ENCODE measurements at places on chromosomes 1 and 21.

GRCh38 chr1:41319807-41320711 lies 41.2 kb upstream of the FOXO6 start:
- no peak for DNase-seq

- no peak for DNase-seq
These were observed 331.9 kb downstream of the TGFB2 start for GRCh38 chr1:218677026-218677425.

DNA sequence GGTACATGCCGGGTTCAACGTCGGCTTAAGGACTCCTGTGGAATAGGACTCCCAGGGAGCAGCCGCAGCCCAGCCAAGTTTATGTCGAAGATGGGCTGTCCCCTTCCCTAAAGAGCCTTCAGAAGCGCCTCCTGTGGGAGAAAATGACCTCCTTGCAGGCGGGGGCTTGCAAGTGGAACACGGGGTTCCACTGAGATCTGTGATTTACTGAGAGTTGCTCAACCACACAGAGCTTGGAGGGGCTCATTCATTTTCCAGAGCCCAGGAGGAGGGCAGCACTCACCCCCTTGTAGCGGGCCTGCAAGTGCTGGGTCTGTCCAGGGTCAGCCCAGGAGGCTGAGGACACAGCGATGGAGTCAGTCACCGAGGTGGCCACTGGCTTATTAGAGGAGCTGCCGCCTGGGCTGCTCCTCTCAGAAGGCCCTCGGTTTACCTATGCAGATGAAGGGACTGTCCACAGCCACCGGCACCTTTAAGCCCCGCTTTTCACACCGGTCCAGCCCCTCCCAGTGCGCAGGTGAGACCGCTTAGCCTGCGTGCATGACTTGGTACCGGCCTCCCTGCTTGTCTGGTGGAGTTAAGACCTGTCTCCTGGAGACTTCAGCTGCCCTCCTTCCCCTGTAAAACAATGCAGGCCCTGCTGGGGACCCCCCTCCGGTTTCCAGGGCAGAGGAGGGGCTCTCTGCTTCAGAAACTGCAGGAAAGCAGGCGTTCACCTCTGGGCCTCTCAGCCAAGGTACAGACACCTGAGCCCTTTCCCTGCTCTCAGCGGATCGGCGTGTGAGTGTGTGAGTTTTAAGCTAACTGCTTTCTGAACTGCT lies 57.5 kb downstream of the ATP5PO start:
- no peak for DNase-seq

DNA sequence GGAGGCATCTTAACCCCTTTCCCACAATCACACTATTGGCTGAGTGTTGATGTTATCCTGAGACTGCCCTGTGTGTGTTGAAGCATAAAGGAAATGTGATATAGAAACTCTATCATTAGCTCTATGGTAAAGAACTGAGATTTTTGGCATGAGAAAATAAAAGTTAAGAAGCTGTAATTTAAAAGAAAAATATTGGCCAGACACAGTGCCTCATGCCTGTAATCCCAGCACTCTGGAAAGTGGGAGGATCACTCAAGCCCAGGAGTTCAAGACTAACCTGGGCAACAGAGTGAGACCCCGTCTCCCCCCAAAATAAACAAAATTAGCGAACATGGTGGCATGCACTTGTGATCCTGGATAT lies 14.2 kb upstream of the RIPK4 start:
- no peak for DNase-seq

DNA sequence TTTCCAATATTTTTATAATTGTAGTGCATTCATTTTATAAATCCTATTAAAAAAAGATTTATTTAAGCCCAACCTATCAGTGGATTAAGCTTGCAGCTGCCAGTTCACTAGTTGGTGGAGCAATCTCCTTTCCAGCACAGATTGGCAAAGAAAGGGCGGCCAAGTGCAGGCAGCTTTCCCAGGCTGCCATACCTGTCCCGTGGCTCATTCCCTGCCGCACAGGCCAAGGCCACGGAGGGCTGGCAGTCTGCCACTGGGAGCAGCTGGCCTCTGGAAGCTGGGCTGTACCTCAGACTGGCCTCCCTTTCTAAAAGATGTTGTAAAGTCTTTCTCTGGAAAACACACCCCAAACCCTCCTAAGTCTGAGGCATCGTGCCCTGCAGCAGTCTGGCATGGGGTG lies 74.2 kb downstream of the SIM2 start:
- no peak for DNase-seq

GRCh38 chr1:110482662-110483307 lies 31.8 kb downstream of the PROK1 start:
- no peak for DNase-seq

GRCh38 chr1:245126530-245126929 lies 28.3 kb upstream of the KIF26B start:
- DNase-seq: no peak

- DNase-seq: no peak
These were observed 104.0 kb downstream of the GABPA start for GRCh38 chr21:25838809-25839208.

DNA sequence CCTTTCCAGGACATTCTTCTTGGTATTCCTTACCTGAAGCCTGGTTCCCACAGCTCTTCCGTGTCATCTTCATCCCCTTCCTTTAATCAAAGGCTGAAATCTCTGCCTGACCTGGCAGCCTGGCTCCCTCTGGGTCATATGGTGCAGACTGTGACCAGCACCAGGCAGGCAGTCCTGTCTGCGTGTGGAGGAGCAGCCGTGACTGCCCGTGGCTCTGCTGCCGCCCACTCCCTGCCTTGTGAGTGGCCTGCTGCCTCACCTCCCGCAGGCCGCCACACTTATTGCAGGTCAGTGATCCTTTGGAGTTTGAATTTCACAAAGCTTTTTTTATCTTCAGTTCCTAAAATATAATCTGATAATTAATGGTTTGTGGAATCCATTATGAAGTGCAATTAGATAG lies 36.2 kb upstream of the EPHA8 start:
- no peak for DNase-seq

DNA sequence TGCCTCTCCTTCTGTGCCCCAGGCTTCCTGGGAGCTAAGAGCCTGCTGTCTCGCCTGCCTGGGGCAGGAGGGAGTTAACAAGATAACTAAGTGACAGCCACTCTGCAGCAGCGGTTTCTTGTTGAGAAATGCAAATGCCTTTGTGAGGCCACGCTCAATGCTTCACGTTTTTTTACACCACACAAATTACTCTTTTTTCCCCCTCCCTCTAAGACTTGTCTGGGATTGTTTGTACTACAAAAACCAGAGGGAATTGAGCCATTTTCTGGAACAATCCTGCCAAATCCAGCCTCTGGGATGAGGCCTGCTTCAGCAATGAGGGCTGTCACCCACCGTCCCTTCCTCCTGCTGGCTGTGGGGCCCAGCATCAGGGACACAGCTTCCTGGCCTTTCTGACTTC lies 119.6 kb downstream of the ACTL8 start:
- DNase-seq: no peak

DNA sequence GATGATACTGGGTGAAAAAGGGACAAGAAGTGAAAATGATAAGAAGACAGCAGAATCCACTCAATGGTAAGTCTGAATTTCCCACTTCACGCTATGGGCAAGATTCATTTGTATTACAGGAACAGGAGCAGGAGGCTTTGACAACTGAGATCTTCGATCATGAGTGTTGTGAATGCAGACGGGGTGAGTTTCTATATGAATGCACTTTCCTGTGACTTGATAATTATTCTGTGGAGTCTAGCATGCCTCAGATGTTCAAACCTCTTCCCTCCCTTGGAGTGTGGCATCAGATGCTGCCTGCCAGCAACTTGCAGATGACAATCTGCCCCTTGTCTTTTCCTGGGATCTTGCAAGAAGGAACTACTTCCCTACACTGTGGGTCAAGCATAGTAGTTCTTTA lies 225.4 kb downstream of the HLX start:
- DNase-seq: no peak

- no peak for DNase-seq
These were observed 45.7 kb upstream of the DEPDC1 start for GRCh38 chr1:68542586-68542985.

DNA sequence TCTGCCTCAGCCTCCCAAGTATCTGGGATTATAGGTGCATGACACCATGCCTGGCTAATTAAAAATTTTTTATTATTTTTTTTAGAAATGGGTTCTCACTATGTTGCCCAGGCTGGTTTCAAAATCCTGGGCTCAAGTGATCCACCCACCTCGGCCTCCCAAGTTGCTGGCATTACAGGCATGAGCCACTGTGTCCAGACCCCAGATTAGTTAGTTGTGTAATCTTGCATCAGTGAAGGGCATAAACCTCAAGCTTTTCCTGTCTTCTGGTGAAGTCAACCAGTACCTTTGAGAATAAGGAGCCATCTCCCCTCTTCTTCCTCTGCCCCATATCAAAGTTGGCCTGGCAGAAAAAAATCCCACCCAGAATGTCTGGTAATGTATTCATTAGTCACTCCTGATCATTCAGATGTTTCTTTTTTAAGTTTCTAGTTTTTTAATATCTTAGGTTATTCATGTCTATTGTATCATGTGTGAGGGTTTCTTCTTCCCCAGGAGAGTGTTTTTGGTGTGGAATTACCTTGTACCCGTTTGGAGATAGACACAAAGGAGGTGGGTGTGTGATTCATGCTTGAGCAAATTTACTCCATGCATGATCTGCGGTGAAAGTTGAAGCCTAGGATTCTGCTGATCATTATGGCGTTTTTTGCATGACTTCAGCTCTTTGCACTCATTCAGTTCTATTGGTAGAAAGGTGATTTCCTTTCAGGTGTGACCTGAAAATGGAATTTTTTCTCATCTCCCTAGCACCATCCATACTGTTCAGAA lies 144.0 kb downstream of the FMN2 start:
- no peak for DNase-seq
